ENCODE measurements at places on chromosomes 6 and 20.

- peak; percentile 67 for DNase-seq
Measured at GRCh38 chr6:158002951-158003853, 21.5 kb downstream of the SYNJ2 start.

GRCh38 chr6:109610590-109610989 lies 80.4 kb downstream of the AK9 start:
- no peak for DNase-seq

- DNase-seq, result peak; percentile 66
Measured at GRCh38 chr6:44496665-44497369, 109.3 kb downstream of the CDC5L start.

- no peak for DNase-seq
Measured at GRCh38 chr6:106253172-106253571, 72.4 kb downstream of the ATG5 start.

- DNase-seq, result peak; percentile 84
Measured at GRCh38 chr20:20317621-20318364, 50.1 kb upstream of the INSM1 start.

- no peak for DNase-seq
Measured at GRCh38 chr6:13664703-13665352, 46.8 kb downstream of the RANBP9 start.

GRCh38 chr20:19026121-19026878 lies 186.1 kb upstream of the SLC24A3 start:
- no peak for DNase-seq

- DNase-seq, result no peak
Measured at GRCh38 chr6:158920311-158920905, 79.6 kb downstream of the RSPH3 start.

DNA sequence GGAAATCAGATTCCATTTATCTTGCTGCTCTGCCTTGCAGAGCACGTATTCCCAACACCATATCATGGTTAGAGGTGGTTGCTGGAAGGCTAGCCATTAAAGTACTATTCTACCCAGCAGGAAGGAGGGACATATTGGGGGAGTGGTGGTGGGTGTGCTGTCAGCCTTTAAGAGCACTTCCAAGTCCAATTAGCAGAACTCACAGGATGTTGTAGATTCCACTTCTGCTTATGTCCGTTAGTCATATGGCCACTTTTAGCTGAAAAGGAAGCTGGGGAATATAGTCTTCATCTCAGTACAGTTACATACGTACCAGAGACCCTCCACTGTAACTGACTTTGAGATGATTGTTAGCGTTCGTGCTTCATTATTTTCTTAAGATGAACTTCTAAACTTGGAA lies 94.4 kb downstream of the SAMD3 start:
- no peak for DNase-seq

- peak; percentile 55 for DNase-seq
Measured at GRCh38 chr6:25223490-25223991, 55.6 kb upstream of the CARMIL1 start.

GRCh38 chr6:52457096-52457495 lies 37.0 kb downstream of the EFHC1 start:
- no peak for DNase-seq

- DNase-seq, result no peak
Measured at GRCh38 chr6:25312703-25313102, 33.5 kb downstream of the CARMIL1 start.

DNA sequence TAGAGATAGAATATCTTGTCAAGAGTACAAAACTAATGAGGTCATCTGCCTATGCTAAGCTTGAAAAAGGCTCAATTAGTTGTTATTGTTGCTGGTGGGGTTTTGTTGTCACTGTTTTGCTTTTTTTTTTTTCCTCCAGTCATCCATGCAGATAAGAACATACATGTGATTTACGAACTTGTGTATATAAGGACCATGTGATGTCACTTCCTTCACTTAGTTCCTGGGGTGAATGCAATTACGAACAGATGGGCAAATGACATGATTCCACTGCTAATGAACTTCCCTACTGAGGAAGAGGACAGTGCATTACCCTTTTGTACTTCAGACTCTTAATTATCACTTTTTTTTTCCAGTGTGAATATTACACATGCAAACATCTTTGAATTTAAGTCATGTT lies 1175.3 kb upstream of the GJE1 start:
- no peak for DNase-seq

DNA sequence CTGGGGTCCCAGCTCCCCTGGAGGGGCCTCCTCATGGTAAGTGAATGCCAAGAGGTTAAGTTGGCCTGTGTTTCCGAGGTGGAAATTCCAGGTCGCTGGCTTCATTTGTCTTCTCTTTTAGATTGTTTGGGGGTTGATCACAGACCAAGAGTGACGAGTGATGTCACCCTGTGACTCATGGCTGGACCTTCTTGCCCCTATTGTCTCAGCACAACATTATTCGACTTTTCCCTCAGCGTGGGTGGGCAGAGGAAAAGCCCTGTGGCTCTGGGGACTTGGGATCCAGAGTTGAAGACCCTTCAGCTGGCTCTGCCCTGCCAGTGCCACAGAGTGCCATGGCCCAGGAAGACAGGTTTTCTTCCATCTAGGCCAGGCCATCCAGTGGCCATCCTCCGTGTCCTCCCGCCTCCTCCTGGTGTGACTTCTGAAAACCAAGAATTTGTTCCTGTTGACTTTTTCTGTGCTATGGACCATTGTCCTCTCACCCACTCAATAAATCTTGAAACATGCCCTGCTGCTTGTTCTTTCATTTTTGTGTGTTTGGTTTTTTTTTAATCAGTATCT lies 15.4 kb upstream of the SNHG17 start:
- no peak for DNase-seq

DNA sequence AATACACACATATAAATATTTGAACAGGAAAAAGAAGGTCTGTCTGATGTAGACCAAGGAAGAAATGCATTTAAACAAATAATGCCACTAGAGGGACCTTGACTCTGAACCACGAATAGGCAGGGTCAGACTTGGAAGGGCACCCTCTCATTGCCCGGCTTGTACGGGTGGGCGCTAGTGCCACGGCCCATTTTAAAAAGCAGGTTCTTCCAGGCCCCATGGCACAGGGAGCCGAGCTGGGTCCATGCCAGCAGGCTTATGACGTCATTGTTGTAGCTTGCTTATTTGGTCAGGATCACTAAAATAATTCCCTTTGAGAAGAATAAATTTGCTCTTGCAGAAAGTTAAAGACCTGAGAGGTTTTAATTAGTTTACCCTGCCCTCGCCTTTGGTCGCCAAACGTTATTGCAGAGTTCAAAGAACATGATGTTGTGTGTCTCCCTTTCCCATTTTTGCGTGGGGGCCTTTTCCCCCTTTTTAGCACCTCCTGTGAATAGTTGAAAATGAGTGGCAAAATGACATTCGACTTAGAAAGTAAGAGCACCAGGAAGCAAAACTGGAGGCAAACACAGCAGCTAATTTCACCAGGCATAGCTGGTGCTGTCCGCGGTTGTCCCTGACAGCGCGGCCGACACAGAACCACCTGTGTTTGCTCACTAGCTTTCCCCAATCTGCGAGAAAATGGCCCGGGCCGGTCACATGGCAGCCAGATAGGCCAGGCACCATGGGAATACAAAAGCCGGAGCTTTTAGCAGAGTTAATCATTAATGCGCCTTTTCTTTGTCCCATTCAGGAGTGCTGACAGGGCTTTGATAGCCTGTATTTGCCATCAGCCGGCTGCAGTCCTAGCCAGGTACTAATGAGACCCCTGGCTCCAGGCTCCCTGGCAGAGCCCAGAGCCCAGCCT lies 93.8 kb downstream of the FOXA2 start:
- no peak for DNase-seq

DNA sequence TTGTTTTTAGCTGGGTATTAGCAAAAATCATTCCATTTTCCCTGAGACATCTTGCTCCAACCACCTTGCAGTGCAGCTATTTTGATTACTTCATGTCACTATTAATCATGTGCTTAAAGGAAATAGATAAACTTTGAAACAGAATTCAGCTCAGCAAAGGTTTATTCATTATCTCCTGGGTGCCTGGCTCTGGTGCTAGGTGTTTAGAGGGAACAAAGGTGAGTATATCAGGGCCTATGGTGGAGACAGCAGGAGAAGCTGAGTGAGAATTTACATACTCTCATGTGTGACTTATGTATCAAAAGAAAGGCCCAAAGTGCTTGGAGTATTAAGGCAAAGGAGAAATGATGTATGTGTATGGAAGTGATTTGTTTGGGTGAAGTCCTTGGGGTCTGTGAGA lies 63.8 kb upstream of the BMP2 start:
- no peak for DNase-seq

DNA sequence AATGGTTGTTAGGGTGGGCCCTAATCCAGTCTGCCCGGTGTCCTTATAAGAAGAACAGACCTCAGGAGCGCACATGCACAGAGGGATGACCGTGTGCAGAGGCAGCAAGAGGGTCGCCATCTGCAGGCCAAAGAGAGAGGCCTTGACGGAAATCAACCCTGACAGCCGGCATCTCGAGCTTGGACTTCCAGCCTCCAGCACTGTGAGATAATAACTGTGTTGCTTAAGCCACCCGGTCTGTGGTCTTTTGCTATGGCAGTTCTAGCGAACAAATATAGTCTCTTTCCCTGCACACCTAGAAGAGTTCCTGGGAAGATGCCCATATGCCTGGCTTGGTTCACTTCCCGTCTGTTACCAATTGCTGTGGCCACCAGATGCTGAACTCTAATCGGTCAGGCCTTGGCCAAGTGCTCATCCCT lies 35.3 kb upstream of the PTGIS start:
- no peak for DNase-seq

DNA sequence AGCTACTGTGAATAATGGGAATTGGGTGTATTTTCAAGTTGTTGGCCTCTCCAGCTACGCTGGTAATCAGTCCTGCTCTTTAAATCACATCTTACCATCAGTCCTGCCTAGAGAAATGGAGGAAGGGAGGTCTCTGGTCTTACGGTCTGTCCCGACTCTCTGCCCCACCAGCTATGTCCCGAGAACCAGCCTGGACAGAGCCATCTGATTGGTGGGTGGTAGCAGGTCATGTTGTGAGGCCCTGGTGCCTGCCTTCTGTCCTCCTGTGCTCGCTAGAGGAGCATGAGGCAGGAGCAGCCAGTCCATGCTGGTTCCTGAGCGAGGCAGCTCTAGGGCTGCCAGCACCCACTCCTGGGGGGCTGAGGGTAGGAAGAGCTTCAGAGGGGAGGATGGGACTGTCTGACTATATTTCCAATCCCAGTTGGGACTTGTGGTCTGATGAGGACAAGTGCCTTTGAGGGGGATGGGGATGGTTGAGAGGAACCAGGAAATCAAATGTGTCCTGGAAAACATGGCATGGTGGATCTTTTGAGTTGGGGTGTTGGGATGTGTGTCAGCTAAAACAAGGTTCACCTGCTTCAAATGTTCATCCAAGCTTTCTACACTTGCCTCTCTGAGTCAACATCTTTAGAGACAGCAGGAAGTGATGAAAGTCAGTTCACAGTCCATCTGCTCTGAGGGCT lies 33.0 kb downstream of the SYNJ2 start:
- no peak for DNase-seq

- no peak for DNase-seq
Measured at GRCh38 chr6:118770112-118770788, 118.9 kb upstream of the CEP85L start.

DNA sequence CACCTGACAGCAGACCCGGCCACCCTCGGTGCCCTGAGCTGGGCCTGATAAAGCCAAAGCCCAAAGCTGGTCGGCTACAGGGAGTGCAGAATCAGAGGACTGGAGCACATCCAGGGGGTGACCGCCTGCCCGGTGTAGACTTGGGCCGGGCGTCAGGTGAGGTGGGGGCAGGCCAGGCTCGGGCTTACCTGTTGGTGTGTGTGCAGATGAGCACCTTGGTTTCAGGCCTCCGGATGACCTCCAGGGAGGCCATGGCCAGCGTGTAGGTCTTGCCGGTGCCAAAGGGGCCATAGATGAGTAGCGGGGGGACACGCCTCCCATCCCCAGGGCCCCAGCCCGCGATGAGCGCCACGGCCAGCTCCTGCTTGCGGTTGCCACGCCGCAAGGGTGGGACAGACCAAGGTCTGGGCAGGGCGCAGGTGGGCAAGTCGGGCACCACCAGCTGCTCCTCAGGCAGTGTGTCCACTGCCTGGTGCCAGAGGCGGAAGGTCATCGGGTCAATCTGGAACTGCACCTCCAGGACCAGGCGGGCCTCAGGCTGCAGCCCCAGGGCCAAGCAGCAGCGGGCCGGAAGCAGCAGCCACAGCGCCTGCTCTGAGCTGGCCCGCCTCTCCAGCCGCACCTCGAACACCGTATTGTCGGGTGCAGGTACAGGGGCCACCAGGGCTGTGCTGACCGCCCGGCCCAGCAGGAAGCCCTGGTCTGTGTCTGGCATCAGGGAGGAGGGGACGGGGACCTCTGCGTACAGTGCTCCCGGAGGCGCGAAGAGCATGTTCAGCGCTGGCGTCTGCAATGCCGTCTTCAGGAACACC lies 5.7 kb downstream of the HELZ2 start:
- no peak for DNase-seq

DNA sequence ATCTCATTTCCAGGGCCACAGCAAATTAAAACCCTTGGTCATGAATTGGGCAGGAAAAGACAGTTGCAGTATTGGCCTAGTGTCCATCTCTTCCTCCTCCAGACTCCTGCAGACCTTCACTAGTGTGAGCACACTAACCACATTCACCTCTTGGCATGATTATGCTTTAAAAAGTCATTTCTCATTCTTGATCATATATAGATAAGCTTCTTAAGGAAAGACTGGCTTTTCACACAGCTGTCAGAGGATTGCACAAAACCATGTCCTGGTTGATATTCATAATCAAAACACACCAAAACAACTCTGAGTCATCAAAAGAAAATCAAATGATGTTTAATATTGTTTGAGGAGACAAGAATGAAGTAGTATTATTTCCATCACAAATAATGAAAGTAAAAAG lies 52.1 kb downstream of the TMEM200A start:
- no peak for DNase-seq

- DNase-seq, result peak; percentile 77
Measured at GRCh38 chr20:64107736-64108457, 532 bp upstream of the NPBWR2 start.

- DNase-seq, result peak; percentile 34
Measured at GRCh38 chr20:20084296-20084752, 32.0 kb downstream of the CFAP61 start.

DNA sequence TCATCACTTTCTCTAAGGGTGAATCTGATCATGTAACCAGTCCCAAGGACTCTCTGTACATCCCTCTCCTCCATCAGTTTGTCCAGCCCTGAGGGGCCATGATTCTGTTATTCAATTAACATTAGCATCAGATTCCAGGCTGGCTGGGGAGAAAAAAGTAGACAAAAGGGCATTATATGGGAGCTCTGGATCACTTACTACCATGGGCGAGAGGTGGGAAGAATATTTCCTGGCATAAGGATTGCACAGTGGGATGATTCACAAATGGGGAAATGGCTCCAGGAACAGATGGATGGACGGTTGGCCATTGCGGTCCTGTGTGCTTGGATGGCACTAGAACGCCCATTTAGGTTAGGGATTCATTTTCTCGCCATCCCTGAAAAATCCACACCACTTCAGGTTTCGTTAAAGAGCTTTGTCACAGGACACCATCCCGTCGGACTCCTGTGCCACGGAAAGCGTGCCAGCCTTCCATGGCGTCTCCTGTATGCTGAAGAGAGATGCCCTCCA lies 112.6 kb downstream of the THBS2 start:
- DNase-seq, result no peak

- DNase-seq, result no peak
Measured at GRCh38 chr6:44593539-44593944, 206.0 kb downstream of the CDC5L start.

All from lower leg skin (tissue), 4 donors.